Adrenal gland (tissue), 19 donors: ENCODE measurements at places on chromosomes 6 and 20. TPM values are rescaled to one million over a fixed set of nuclear protein-coding genes. Genes with fewer than 3 reads are reported as not detected.

Gene B4GALT5
- 77.6 TPM for total RNA-seq

DNA sequence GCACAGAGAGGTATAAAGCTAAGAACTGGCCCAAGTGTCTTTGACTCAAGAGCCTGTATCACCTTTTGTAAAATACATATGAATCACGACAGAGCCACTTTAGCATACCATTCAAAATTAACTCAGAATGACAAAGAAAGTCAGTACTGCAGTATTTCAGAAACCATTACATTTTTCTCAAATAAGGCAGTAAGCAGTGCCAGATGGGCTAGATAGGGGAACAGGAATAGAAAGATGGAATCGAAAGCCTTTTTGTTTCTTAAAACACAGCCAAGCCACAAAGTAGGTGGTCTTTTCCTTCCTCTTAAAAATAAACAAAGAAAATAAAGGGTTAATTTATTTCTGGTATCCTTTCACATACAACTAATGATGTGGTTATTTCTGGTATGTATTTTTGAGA lies 10.3 kb downstream of the CLDN20 start:
- DNase-seq, result no peak
- H3K27ac ChIP-seq, result no peak overlapping the region
- peaks cover 11% of the 10 kb centered on the region for H3K4me1 ChIP-seq
- no peaks in the 10 kb centered on the region for H3K36me3 ChIP-seq
- H3K4me3 ChIP-seq, result no peak overlapping the region

DNA sequence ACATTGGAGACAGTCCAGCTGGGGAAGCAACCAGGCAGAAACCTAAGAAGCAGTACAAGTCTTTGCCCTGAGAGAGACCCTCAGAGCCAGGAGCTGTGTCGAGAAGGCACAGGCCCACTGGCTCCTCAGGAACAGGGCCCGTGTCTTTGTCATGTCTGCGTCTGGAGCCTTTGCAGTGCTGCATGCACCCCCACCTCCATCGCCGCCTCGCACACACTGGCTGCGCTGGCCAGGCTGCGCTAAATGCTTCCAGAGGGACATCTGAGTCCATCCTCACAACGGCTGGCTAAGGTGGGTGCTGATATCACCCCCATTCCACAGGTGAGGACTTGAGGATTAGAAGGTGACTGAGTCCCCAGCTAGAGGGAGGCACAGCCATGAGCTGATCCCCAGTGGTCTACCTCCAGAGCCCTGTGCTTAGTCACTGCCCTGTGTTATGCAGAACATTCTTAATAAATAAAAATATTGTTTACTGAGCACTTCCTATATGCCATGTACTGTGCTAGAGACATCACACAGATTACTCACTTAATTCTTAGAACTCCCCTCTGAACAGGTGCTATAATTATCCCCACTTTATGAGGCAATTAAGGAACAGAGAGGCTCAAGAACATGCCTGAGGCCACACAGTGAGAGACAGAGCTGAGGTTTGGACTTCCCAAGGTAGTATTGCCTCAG lies 27.6 kb downstream of the GABRR2 start:
- peak; percentile 31 for DNase-seq
- no peak overlapping the region for H3K27ac ChIP-seq
- no peaks in the 10 kb centered on the region for H3K36me3 ChIP-seq
- H3K27me3 ChIP-seq, result no peaks in the 10 kb centered on the region
- H3K4me3 ChIP-seq, result no peak overlapping the region

DNA sequence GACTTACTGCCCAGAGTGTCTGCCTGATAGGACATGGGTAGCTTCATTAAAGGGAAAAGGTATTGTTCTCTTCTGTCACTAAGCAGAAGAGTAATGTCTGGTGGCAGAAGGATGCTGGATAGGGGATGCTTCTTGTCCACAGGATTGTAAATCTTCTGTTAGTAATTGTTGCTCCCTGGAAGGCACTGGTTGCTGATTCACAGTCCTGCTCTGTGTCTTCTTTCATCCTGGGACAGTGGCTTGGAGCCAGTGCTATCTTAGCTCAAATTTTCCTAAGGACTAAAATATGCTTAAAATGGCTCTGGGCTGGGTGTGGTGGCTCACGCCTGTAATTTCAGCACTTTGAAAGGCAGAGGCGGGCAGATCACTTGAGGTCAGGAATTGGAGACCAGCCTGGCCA lies 48.0 kb downstream of the SYTL3 start:
- H3K36me3 ChIP-seq, result no peaks in the 10 kb centered on the region
- no peaks in the 10 kb centered on the region for H3K4me1 ChIP-seq
- peak; percentile 67 for DNase-seq
- no peak overlapping the region for H3K4me3 ChIP-seq
- no peaks in the 10 kb centered on the region for H3K27me3 ChIP-seq
- no peak overlapping the region for H3K27ac ChIP-seq

- no peak for DNase-seq
- no peak overlapping the region for H3K4me3 ChIP-seq
- H3K27ac ChIP-seq, result no peak overlapping the region
- H3K36me3 ChIP-seq, result peaks cover 23% of the 10 kb centered on the region
Measured at GRCh38 chr20:13758884-13759283, 25.8 kb downstream of the ESF1 start.

Gene PLA2G7
- total RNA-seq, result 4.7 TPM

DNA sequence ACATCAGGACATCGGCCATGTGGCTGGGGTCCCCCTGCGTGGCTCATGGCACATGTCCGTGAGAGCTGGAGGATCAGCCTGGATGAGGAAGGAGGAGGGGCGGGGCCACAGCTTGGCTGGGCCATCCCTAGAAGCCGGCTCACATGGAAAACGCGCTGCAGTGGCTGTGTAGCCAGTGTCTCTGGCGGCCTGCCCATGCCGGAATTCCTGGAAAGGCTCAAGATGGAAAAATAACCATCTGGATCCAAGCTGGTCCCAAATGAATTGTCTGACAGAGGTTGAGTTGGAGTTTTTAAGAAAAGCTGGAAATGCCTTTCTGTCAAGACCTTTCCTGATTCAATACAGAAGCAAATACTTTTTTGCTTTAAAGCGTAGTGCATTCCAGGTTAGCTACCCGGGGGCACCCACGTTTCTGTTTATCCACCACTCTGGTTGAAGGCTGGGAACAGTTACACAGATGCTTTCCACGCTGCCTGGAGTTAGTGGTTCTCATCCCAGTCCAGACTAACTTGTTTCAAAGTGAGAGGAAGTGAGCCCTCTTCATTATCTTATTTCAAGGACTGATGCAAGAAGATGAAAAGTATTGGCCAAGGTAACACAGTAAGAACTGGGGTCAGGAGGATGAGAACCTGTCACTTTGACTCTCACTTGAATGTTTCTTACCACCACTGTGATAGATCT lies 99.0 kb downstream of the GMPR start:
- no peak overlapping the region for H3K4me3 ChIP-seq
- no peaks in the 10 kb centered on the region for H3K27me3 ChIP-seq
- DNase-seq, result peak; percentile 88
- peaks cover 23% of the 10 kb centered on the region for H3K4me1 ChIP-seq
